ENCODE measurements at places on chromosomes 16 and 17.

- no peak for DNase-seq
Measured at GRCh38 chr16:84193480-84193879, 2.5 kb downstream of the ADAD2 start.

DNA sequence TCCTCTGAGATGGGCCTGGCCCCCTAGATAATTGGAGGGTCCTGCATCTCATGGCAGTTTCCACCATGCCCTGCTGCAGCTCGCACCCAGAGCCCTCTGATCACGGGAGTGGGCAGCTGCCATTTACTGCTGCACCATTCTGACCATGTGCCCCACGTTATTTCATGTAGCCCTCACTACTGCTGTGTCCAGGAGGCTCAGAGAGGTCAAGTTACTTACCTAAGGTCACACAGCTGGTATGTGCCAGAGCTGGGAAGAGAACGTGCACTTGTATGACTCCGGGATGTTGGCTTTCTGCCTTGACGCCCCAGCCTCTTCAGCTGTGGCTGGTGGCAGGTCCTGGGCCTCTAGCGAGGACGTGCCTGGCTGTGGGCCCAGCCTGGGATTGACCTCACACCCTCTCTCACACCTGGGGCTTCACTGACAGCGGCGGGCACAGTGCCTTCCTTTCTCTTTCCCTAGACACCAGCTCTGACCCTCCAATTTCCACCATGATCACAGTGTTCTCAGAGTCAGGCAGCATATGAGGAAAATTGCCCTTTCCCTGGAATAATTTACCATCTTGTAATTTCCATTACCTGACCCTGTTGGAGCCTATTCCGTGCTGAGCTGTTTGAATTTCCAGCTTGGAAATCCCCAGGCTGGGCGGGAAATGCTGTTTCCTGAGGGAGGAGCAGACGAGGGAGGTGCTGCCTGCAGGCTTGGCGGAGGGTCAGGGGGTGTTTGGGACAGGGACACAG is 18.5 kb upstream of the DOC2B start:
- DNase-seq = no peak

GRCh38 chr16:88423448-88423850 is 29.6 kb upstream of the ZFPM1 start:
- DNase-seq = no peak

- no peak for DNase-seq
Measured at GRCh38 chr17:72534776-72535175, 414.0 kb downstream of the SOX9 start.

DNA sequence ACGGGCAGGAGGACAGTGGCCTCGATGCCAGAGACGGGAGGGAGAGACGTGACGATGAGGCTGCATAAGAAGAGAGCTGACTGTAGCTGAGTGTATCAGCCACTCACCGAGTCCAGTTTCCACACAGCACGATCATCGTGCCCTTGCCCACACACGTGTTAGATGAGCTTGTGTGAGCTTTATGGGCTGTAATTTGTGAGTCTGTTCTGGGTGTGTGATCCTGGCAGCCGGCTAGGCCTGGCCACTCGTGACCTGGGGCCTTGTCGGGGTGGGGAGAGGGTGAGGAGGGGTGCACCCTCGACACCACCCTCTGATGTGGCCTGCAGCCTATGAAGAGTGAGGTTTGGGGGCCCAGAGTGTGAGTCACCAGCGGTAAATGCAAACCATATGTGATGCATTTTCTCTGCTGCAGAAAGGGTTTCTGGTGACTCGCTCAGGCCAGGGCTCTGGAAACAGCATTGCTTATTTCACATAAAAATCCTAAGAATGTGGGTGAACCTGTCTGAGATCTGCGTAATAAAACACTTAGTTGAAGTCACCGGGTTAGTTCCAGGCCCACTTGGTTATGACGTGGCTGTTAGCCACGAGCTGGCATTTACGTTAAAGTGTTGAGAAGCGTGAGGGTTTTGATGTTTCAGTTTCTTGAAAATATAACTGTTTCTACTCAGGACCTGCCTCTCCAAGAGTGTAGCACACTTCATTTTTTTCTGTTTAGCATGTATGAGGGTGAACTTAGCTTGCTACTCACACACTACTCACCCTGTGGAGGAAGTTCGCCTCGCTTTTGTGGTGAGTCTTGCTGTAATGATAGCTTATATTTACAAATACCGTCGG is 4.2 kb downstream of the METRNL start:
- peak; percentile 49 for DNase-seq

GRCh38 chr16:31216422-31217135 is at the start of gene PYDC1:
TSS of gene PYDC1 (minus strand) at chr16:31217135. CDS start at chr16:31217028, 107 bp downstream.
- DNase-seq = no peak

GRCh38 chr16:69494991-69495392 is 70.6 kb downstream of the CYB5B start:
- DNase-seq = peak; percentile 10

DNA sequence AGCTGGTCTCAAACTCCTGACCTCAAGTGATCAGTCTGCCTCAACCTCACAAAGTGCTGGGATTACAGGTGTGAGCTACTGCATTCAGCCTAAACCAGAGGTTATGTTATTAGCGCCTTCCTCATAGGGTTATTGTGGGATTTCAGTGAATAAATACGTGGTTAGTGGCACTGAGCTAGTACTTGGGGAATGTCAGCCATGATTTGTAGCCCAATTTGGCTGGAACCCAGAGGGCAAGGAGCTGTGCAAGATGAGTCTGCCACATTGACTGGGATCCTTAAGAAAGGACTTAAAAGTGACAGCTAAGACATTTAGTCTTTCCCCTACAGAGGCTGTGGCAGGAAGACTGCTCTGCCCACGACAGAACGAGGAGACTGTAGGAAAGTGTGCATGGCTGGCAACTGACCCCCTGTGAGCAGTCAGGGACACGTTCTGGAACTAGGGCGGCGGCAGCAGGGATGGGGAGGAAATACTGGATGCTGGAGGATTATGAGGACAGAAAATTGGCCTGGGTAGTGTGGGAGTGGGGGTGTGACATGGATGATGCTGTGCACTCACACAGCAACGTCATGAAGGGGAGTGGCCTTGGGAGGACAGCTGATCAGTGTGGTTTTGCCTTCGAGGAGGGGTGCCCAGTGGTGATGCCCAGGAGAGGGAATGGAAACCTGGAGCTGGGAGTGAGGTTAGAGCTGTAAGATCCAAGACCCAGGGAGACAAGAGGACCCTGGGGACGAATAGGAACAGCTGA is 14.6 kb downstream of the ATP5PD start:
- peak; percentile 42 for DNase-seq

DNA sequence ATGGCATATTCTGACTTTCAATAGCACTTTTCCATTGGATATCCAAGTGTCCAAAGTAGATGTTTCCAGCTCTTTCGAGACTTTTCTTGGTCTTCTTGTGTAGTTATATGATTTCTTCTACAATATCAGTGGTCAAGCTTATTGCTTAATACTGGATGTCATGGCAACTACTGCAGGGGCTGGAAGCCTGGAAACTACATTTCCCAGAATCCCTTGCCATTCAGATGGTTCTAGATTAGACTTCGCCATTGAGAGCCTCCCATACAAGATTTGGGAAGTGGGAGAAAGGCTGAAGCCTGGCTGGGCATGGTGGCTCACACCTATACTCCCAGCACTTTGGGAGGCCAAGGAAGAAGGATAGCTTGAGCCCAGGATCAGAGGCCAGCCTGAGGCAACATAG is 153.6 kb downstream of the C16orf95 start:
- no peak for DNase-seq

DNA sequence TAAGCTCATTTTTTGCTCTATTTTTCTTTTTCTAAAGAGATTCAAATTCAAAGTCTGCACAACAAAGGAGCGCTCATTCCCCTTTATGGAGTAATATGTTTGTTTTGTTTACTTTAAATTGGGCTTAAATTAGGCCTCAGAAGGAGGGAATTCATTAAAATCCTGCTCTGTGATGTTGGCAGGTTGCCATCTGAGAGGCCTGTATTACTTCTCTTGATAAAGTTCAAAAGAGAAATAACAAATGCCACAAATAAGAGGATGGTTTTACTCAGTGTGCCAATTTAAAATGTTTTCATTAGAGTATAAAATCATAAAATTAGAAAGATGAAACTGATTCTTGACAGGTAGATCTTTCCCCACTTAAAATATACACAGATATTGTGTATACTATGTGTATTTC is 54.5 kb upstream of the HLF start:
- DNase-seq = no peak

DNA sequence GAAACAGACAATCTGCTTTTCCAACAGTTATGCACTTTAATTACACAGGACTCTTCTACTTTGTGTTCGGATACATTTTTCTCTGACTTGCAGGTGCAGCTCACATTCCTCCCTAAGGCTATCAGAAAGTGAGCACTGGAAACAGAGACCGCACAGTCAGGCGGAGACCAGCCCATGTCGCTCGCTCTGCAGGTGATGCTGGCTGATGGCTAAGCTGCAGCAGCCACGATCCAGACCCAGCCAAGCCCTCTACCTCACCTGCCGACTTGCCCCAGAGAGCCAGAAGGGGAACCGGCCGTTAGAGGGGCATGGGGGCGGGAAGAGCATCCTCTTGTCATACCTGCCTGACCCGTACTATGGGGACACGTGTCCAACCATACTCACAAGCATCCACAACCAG is 33.8 kb downstream of the MAP1LC3B start:
- DNase-seq = no peak

GRCh38 chr17:32713081-32713480 is 163.8 kb downstream of the MYO1D start:
- no peak for DNase-seq

DNA sequence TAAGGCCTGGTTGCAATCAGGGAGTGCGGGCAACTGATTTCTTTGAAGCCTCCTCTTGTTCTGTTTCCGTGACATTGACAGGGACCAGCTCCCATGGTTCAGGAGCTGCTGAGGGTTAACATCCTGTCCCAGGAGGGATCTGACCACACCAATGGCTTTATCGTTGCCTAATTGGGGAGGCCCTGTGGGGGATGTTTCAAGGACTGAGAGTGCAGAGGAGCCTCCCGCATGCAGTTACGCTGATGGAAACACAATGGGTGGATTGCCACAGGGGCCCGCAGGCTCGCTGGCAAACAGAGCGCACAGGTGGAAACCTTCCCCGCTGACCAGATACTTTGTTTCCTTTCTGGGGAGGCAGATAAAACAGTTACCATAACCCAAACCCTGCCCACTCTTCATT is 23.8 kb upstream of the ABCC1 start:
- no peak for DNase-seq

DNA sequence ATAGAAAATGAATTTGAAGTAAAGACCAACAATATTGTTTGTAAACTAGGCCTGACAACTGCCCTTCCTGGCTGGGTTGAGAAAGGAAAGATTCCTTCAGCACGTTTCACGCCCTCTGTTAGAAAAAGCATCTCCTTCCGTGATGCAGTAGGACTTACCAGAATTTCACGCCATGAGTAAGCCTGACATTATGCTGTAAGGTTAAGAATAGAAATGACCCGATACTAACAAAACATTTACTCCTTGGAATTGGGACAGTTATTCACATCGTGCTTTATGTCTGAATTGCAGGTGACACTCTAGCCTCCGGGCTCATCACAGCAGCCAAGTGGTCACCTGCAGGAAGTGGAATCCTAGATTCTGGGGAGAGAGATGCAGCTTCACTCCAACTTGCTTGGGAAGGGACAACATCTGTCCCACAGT is 17.5 kb downstream of the MARCHF10 start:
- DNase-seq = no peak

DNA sequence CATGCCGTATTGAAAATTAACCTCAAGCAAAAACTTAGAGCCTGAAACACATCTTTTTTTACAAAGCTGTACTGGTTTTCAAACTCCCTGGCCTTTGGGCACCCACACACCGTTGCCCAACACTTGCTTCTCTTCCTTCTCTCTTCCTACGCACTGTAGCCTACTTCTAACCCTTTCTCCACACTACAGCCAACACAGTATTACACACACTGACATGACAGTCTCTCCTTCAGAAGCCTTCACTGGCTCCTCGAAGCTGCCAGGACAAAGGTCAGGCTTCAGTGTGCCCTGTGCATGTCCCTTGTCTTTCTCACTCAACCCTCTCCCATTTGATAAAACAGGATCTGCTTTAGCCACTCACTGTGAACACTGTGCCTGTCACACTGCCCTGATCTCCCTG is 8.0 kb downstream of the FANCA start:
- no peak for DNase-seq

DNA sequence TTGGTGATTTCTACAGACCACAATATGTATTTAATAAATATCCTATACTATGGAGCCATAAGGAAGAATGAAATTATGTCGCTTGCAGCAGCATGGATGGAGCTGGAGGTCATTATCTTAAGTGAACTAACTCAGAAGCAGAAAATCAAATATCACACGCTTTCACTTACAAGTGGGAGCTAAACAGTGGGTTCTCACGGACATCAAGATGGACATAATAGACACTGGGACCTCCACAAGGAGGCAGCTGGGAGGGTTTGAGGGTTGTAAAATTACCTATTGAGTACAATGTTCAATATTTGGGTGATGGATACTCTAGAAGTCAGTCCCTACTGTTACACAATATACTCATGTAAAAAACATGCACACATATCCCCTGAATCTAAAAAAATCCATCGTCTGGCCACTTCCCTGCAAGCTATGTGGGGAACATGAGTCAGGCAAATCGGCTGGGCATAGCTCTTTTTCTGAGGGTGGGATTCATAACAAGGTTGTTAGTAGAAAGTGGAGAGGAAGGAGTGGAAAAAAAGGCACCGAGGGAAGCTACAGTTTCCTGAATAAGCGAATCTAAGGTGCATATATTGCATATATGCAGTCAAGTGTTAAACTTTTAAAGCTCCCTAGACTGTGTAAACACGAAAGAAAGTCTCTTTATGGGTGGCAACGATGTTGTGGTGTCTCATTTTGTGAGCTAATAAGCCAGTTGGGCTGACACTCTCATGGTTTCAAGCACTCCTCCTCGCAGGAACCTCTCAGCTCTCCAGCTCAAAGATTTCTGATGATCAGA is 135.2 kb upstream of the CPHXL start:
- no peak for DNase-seq

GRCh38 chr17:27455236-27455913 is 873 bp upstream of the KSR1 start:
- no peak for DNase-seq

DNA sequence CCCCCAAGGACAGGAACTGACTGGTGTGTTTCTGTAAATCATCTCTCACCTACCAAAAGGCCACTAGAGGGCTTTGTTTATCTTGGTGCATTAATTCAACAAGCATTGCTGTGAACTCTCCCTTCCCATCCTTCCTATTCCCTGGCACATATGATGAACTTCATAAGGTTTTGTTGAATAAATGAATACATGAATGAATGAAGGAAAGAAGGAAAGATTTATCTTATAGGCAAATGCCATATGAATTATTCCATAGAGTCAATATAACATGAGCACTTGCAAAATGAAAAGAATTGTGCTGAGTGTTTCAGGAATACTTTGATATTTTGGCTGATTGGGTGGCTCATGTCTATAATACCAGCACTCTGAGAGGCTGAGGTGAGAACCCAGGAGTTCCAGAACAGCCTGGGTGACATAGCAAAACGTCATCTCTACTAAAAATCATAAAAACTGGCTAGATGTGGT is 4.3 kb downstream of the SPDYE4 start:
- DNase-seq = no peak

GRCh38 chr17:65220732-65221131 is 83.6 kb downstream of the RGS9 start:
- no peak for DNase-seq

DNA sequence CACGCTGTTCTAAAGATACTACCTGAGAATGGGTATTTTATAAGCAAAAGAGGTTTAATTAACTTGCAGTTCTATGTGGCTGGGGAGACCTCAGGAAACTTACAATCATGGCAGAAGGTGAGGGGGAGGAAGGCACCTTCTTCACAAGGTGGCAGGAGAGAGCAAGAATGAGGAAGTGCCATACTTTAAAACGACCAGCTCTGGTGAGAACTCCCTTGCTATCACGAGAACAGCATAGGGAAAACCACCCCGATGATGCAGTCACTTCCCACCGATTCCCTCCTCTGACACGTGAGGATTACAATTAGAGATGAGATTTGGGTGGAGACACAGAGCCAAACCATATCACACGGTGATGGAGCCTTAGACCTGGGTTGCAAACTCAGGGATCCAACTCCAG is 317.5 kb upstream of the EEF2KMT start:
- no peak for DNase-seq

Measured in stimulated activated CD4-positive, alpha-beta T cell treated with anti-CD3 and anti-CD28 coated beads, Interleukin-4, amount 100 ng/mL, for 4 hours (primary cell).